Uterine smooth muscle cell (primary cell): ENCODE measurements at places on chromosomes 7 and 10. TPM values are rescaled to one million over a fixed set of nuclear protein-coding genes. Genes with fewer than 3 reads are reported as not detected.

The STOX1 gene
- total RNA-seq: 0.12 and 0.44 TPM in 2 replicates

The PIK3AP1 gene
- under 0.01 and 0.12 TPM in 2 replicates for total RNA-seq

The ZNF680 gene
- total RNA-seq: 9.5 and 12.9 TPM in 2 replicates

The ANXA8L1 gene
- 0.22 TPM in 1 of 2 replicates, not detected in the other for total RNA-seq

The SEMA3C gene
- 233 and 345 TPM in 2 replicates for total RNA-seq

The C10orf53 gene
- total RNA-seq: under 0.01 TPM in 1 of 2 replicates, not detected in the other

The PIP gene
- not detected in 2 replicates for total RNA-seq

The CH25H gene
- 0.25 TPM in 1 of 2 replicates, not detected in the other for total RNA-seq

The LRIT1 gene
- total RNA-seq: not detected in 2 replicates

The CRHR2 gene
- total RNA-seq: not detected in 2 replicates
